Thyroid gland (tissue), 4 donors: ENCODE measurements at places on chromosomes 11 and 22. TPM values are rescaled to one million over a fixed set of nuclear protein-coding genes. Genes with fewer than 3 reads are reported as not detected.

The VPREB3 gene
- total RNA-seq = not detected

The CHRM1 gene
- not detected for total RNA-seq

The OR51B2 gene
- not detected for total RNA-seq

The MYOD1 gene
- not detected for total RNA-seq

The STK33 gene
- total RNA-seq = 29.3 TPM

The GPR83 gene
- total RNA-seq = 0.81 TPM

The OR8D1 gene
- not detected for total RNA-seq

The ELMOD1 gene
- not detected for total RNA-seq

The XKR3 gene
- total RNA-seq = not detected

GRCh38 chr11:126115816-126116331 is 53.2 kb upstream of the CDON start:
- DNase-seq = peak; percentile 94

DNA sequence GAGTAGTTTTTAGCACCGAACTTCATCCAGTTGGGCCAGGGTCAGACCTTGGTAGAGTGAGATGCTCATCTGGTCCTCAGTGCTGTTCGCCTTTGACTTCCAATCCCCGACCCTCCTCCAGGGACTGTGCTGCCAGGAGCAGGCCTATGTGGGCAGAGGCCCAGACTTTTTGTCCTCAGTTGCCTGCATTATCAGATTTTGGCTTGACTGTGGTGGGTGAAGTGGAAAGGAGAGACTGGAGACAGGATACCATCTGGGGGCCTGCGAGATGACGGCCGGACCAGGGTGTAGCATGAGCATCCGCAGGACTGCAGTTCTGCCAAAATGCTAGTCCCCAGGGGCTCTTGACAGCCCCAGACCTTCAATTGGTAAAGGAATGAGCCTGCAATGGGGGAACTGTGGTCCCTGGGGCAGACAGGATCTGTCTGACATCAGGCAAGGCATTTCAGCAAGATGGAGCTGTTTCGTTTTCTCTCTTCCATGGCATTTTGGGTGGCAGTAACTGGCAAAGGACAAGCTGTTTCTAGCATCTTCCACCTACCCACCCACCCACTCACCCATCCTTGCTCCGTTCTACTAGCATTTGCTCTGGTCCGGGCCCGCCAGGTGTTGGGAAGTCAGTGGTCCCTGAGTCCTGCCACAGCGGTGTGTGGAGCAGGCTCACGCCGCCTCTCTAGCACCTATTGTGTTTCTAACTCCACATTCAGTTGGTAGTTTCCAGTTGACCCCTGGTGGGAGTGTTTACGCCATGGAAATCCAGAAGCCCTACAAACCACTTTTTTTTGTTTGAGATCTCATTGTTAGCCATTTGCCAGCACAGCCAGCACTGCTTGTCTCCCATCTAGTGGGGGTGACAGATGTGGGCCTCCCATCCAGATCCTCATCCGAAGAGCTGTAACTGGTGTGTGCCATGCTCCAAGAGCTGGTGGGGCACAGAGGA is 53.5 kb downstream of the OTOG start:
- no peak for DNase-seq

DNA sequence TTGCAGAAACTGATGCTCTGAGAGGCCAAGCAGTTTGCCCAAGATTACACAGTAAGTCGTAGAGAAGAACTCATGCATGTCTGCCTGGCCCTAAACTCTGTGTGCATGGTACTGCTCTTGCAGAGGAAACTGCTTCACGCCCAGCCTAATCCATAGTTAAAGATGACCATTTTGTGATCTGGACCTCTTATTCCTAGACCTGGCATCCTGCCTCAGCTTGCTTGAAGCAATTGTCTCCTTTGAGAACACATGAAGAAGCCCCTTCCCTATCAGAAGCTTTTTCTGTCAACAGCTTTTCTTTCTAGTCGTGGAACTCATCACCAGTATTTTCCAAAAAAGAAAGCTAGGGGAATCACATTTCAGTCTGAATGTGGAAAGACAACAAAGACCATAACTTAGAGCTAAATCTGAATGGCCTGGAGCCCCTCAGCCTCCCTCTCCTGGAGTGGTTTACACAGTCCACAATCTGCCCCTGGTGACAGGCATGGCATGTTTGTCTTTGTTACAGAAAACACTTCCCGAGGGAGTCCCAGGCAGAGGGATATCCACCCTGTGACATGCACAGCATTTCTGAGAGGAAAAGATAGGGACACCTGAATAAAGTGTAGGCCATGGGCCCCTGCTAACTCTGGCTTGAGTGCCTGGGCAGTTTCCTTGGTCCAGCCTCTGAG is 2.9 kb upstream of the FZD4 start:
- DNase-seq = no peak

DNA sequence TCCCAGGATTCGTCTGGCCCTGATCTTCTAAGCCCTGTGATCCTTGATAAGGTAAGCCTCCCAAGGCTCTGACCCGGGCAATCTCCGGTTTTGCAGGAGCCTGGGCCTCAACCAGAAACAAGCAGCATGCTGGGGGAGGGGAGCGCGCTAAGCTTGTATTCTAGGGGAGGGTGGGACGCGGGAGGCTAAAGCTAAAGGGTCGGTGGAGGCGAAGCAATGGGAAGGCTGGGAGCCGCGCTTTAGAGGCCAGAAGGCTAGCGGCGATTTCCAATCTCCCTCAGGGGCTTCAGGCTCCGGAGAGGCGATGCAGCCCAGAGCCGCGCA is 753 bp downstream of the PTPN5 start:
- no peak for DNase-seq

DNA sequence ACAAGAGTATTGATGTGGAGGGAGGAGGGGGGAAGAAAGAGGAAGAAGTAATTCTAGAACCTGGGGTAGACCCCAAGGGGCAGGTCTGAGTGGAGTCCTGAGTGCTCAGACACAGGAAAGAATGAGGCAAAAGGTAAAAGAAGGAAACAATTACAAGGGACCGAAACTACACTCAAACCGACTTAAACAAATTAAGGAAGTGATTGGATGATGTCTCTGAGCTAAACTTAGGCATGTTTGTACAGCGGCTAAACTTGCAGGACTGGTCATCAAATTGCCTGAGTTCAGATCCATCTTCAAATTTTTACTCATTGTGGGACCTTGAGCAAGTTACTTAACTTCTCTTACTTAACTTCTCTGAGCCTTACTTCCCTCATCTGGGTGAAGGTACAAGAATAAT is 86.3 kb upstream of the LRRC55 start:
- no peak for DNase-seq

- DNase-seq = no peak
Observed at GRCh38 chr22:40817737-40818136, 1.4 kb downstream of the SLC25A17 start.

DNA sequence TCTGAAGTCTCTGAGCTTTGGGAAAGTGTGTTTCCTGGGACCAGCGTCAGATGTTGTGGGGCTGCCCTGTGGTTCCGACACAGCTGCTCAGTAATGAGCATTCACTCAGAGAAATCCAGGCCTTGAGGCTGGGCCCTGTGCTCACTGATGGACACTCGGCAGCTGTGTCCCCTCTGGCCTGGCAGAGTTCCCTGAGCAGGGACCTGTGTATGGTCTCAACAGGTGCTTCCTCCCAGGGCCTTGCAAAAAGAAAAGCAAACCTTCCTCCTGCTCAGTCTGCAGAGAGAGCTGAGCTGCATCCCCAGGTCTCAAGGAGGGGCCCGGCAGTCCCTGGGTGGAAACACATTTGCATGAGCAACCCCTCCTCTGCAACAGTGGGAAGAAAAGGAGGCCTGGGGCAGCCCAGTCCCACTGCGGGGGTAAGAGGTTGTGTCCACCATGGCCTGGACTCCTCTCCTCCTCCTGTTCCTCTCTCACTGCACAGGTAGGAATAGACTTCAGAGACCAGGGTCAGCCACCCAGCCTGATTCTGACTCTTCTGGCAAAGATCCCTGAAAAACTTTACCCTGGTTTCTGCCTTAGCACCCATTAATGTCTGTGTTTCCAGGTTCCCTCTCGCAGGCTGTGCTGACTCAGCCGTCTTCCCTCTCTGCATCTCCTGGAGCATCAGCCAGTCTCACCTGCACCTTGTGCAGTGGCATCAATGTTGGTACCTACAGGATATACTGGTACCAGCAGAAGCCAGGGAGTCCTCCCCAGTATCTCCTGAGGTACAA is 131.2 kb downstream of the VPREB1 start:
- no peak for DNase-seq

- no peak for DNase-seq
Observed at GRCh38 chr11:15589070-15589626, 474.4 kb downstream of the INSC start.

DNA sequence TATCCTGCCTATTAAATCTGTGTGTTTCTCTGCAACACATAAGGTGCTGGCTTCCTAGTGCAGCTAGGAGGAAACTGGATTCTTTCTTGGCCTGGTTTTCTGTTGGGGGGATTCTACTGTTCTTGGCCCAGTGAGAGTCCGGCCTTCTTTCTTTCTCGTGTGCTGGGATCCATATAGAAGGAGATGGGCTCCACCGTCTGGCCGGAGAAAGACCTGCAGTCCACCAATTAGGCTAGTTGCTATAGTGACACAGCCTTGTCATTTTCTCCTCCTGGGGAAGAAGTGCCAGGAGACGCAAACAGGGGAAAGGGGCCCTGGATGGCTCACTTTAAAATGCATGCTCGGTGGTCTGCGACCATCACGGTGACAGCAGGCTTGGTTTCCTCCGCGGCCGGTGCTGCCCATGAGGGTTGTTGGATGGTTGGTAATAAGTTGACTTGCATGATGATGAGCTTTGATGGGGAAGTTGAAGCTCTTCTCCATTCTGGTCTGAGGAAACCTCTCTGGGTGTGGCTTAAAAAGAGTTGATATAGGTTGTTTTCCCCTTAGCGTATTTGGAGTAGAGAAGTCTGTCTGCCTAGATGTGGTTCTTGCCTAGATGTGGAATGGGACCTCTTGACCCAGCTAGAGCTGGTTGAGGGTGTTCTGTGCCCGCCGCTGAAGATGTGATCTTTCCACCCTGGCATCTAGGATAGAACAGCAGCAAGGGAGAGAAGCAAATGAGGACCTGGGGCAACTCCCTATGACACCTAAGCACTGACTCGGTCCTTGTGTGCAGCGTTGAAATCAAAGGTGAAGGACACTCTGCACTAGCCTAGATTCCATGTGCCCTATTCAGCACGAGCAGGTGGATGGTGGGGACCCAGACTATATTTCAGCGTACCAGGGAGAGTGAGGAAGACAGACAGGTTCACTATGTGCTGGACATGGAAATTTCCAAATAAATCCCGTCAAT is 1335.0 kb downstream of the BRD1 start:
- DNase-seq = peak; percentile 57

DNA sequence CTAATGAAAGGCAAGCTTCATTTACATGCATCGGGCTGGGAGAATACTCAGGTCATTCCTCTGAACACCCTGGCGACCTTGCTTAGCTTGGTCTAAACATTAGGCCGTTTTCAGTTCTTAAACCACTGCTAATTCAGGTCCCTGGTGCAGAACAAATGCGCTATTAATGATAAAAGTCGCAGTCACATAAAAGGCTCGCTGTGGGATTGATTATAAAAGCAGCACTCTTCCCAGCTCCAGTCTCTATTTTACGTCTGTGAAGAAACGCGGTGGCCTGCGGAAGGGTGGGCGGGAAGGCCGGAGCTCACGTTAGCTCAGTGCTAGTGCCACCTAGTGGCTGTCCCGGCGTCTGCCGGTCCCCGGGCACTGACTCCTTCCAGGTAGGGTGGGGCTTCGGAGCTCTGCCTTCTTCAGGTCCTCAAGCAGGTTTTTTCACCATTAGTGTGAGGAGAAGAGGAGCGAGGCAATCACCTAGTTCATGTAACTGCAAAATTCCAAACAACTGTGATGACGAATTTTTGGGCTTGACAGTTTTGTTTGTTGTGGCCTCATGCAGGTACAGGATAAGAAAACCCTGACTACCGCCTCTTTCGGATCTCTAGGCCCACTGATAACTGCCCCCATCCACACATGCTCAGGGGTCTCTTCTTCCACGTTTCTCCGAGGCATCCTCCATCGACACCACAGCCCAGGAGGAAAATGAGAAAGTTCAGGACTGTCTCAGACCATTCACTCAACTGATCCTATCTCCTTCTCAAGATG is 66.5 kb upstream of the CLMP start:
- peak; percentile 91 for DNase-seq

- DNase-seq = no peak
Observed at GRCh38 chr11:119782006-119782738, 53.2 kb upstream of the NECTIN1 start.

- DNase-seq = peak; percentile 61
Observed at GRCh38 chr22:35582861-35583670, 34.1 kb downstream of the MB start.

DNA sequence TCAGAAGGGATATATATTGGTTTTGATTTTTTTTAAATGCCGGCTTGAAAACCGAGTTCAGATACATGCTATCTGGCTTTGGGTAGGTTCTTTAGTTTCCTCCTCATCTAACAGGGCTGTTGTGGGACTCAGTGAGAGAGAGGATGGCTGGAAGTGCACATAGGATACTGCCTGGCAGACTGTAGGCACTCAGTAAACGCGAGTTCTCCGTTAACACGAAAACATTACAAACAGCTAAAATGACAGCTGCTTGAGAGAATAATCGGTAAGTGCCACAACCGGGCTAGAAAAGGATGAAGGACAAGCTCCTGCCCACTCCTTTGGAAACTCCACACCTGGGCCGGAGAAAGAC is 369 bp downstream of the XRRA1 start:
- no peak for DNase-seq

- no peak for DNase-seq
Observed at GRCh38 chr11:113553235-113553634, 78.0 kb upstream of the DRD2 start.

DNA sequence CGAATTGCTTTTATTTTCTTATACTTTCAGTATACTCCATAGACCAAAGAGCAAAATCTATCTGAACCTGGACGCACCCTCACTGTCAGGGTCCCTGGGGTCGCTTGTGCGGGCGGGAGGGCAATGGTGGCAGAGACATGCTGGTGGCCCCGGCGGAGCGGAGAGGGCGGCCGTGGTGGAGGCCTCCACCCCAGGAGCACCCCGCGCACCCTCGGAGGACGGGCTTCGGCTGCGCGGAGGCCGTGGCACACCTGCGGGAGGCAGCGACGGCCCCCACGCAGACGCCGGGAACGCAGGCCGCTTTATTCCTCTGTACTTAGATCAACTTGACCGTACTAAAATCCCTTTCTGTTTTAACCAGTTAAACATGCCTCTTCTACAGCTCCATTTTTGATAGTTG is 1077.4 kb downstream of the BRD1 start:
- no peak for DNase-seq

DNA sequence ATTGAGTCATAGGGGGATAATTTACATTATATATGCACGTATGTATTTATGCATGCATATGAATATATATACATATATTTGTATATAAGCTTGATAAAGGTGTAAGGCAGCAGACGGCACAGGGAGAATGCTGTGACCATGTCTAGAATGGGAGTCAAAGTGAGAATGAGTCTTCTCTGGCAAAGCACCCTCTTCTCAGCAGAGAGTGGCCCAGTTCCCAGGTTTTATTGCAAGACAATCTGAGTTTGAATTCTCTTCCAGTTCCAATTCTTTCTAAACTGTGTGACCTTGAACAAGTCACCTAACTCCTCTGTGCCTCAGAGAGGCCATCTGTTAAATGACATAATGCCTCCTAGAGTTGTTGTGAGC is 13.8 kb downstream of the EHF start:
- no peak for DNase-seq
